ENCODE measurements at places on chromosomes 6 and 20. TPM values are rescaled to one million over a fixed set of nuclear protein-coding genes. Genes with fewer than 3 reads are reported as not detected.

DNA sequence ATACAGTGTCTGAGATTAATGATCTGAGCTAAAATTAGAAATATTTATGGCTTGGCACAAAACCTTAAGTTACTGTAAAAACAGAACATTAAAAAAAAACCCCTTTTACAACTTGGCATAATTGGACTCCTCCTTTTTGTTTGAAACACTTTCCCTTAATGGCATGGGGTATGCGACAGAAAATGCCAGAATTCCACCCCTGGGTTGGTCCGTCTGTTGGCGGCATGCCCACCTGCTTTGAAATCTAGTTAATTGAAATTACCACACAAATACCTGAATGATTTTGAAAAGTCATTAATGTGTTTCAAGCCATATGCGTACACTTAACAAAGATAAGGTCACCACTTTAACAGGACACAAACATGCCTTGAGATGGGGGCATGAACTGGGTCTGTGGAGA is 175.1 kb upstream of the FOXQ1 start:
- no peaks in the 10 kb centered on the region for H3K36me3 ChIP-seq
- H3K27ac ChIP-seq = no peak overlapping the region
- H3K27me3 ChIP-seq = no peaks in the 10 kb centered on the region
- no peak overlapping the region for H3K4me3 ChIP-seq

GRCh38 chr6:135266675-135267074 is 85.6 kb downstream of the MYB start:
- H3K4me1 ChIP-seq = no peaks in the 10 kb centered on the region
- H3K27me3 ChIP-seq = peaks cover 5% of the 10 kb centered on the region
- no peaks in the 10 kb centered on the region for H3K36me3 ChIP-seq
- H3K27ac ChIP-seq = no peak overlapping the region
- DNase-seq = no peak

- H3K27me3 ChIP-seq = no peaks in the 10 kb centered on the region
- no peaks in the 10 kb centered on the region for H3K4me1 ChIP-seq
- H3K27ac ChIP-seq = no peak overlapping the region
- no peak overlapping the region for H3K4me3 ChIP-seq
- DNase-seq = peak; percentile 27
- no peaks in the 10 kb centered on the region for H3K36me3 ChIP-seq
These were observed 125.8 kb upstream of the SRSF6 start for GRCh38 chr20:43331906-43332305.

DNA sequence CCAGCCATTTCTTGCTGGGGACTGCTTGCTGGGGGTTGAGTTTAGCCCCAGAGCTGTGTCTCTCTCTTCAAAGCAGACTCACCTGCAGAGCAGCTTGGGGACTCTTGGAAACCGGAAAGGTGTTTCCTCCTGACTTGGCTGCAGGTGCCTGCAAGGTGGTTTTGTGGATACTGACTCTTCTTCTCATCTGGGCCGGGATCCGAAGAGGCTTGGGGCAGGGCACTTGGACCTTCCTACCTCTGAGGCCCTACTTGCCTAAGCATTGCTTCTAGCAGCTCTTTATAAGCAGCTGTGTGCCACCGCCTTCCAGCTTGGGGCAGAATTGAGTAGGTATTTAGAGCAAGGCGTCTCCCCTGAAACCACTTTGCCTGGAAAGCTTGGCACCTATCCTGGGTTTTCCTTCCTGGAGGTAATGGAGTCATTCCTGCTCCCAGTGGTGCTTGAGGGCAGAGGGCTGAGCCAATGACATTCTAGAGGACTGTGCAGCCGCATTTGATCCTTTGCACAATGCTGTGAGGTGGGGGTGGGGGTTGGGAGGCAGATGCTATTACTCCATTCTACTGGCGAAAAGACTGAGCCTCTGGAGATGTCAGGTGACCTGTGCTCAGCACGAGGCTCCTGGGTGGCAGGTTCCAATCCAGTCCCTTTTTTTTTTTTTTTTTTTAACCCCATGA is 3.4 kb upstream of the CTSZ start:
- H3K27ac ChIP-seq = peak overlapping the region; percentile 7
- no peaks in the 10 kb centered on the region for H3K36me3 ChIP-seq
- peaks cover 69% of the 10 kb centered on the region for H3K4me1 ChIP-seq
- H3K27me3 ChIP-seq = no peaks in the 10 kb centered on the region
- H3K4me3 ChIP-seq = no peak overlapping the region
- DNase-seq = no peak

DNA sequence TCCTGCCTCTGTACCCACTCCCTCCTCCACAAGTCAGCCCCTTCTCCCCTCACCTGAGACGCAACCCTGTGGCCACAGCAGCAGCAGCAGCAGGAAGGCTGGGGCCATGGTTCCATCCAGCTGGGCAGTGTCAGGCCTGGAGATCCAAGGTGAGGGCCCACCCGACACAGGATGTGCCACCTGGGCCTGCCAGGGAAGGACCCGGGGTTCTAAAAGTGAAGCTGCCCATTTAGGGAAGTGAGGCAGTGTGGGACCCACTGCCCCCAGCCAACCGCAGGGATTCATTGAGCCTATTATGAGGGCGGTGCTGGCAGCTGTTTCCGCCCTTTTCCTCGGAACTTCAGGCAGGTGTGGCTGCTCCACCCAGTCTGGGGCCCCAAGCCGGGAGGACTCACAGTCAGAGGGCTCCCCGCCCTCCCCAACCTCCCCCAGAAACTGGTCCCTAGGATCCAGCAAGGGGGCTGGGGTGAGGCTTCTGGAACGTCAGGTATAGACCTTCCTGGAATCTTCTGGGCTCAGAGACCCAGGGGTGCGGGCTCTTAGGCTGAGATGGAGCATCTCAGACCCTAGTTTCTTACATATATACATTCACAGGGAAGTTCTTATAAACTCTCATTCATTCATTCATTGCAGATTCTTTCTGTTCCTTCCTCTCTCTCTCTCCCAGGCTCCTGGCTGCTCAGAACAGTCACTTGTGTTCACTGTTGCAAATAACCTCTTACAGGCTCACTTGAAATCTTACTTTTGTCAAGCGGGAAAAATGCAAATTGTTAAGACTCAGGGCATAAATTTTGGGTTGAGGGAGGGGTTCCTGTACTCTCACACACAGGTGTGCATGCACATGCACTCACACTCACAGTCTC is at the start of gene TREML2:
Gene TREML2 (minus strand): TSS at position 249 of the 863 bp plus-strand sequence. CDS start 141 bp downstream, at position 108.
- no peak within 1 kb of the TSS for H3K4me3 ChIP-seq
- H3K27ac ChIP-seq = no peak within 1 kb of the TSS
- H3K4me1 ChIP-seq = no peaks in the 10 kb centered on the region
- peaks cover 4% of the 10 kb centered on the region for H3K27me3 ChIP-seq
- H3K36me3 ChIP-seq = no peaks in the 10 kb centered on the region

DNA sequence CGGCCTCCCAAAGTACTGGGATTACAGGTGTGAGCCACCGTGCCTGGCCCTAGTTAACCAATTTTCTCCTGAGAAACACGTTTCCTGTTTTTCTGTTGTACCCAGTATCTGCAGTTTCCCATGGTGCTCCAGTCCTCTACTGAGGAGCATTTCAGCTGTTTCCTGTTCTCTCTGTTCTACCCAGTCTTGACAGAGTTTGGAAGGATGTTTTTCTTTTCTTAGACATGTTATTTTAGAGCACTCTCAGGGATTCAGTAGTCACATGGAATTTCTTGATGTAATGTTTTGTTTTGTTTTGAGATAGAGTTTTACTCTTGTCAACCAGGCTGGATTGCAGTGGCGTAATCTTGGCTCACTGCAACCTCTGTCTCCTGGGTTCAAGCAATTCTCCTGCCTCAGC is 129.8 kb upstream of the TIAM2 start:
- H3K4me1 ChIP-seq = no peaks in the 10 kb centered on the region
- no peaks in the 10 kb centered on the region for H3K27me3 ChIP-seq
- no peaks in the 10 kb centered on the region for H3K36me3 ChIP-seq
- H3K4me3 ChIP-seq = no peak overlapping the region

- H3K27ac ChIP-seq = no peak overlapping the region
- H3K36me3 ChIP-seq = peaks cover 19% of the 10 kb centered on the region
- no peaks in the 10 kb centered on the region for H3K4me1 ChIP-seq
- H3K4me3 ChIP-seq = peak overlapping the region; percentile 58
- DNase-seq = no peak
These were observed 1.7 kb downstream of the THBS2 start for GRCh38 chr6:169251822-169252504.

DNA sequence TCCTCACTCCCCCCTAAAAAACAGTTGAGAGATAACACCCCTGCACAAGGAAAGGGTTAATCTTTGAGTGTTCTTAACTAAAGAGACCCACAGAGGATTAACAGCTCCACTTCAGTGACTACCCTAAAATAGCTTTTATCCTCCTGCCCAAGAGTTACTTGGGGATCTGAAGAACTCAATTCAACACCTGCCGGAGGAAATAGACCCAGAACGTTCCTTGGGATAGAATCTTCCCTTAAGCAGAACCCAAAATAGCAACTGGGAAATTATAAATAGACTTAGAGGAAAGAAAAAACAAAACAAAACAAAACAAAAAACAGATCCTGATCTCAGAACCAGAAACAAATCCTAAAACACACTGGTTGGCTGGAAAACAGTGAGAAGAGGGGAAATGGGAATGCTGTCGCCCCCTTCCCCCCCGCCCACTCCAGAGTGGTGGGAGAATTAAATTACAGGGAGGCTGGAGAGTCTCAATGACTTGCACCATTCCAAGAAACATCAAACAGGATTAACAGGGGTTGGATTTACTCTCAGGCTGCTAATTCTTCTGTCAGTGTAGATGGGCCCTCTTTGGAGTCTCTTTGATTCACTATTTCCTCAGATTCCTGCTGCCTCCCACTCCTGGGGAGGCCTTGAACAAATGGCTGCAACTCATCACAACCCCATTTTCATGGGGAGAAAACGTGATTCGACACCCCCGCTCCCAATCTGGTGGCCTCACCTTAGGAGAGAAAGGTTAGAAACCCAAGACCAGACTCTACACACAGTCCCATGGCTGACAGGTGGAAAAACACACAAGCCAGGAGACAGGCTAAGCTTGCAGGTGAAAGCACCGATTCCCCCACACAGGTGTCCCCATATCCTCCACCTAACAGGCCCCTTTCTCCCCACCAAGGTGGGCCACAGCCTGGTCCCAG is 1.4 kb downstream of the PLAGL2 start:
- H3K4me3 ChIP-seq = peak overlapping the region; percentile 87
- H3K36me3 ChIP-seq = peaks cover 21% of the 10 kb centered on the region
- H3K27ac ChIP-seq = peak overlapping the region; percentile 94
- no peak for DNase-seq
- H3K27me3 ChIP-seq = no peaks in the 10 kb centered on the region
- H3K4me1 ChIP-seq = peaks cover 73% of the 10 kb centered on the region

GRCh38 chr6:1749041-1749440 is 139.3 kb downstream of the FOXC1 start:
- H3K4me1 ChIP-seq = no peaks in the 10 kb centered on the region
- H3K27me3 ChIP-seq = no peaks in the 10 kb centered on the region
- DNase-seq = no peak
- H3K27ac ChIP-seq = no peak overlapping the region

DNA sequence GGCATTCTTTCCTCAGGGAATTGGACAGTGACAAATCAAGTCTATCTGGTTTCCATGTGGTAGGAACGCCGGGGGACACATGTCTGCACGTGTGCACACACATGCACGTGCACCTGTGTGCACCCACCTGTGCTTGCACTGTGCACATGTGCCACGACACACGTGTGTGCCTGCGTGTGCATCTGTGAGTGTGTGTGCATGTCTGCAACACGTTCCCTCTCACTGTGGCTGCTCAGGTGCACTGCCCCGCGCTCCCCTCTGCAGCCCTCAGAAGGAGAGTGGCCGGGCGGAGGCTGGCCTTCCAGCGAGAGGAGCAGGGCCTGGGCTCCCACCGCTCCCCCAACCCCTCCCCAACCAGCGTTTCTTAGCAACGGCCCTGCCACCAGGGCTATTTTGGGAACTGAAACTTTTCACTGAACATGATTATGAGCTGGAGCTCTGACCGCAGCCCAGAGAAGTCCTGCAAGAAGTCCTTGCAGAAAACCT is 147.8 kb downstream of the PHACTR3 start:
- peak; percentile 59 for DNase-seq
- H3K27ac ChIP-seq = peak overlapping the region; percentile 79
- no peaks in the 10 kb centered on the region for H3K36me3 ChIP-seq
- H3K27me3 ChIP-seq = peaks cover 47% of the 10 kb centered on the region
- no peak overlapping the region for H3K4me3 ChIP-seq

- no peaks in the 10 kb centered on the region for H3K27me3 ChIP-seq
- H3K36me3 ChIP-seq = no peaks in the 10 kb centered on the region
- H3K4me3 ChIP-seq = no peak overlapping the region
- H3K27ac ChIP-seq = no peak overlapping the region
- no peaks in the 10 kb centered on the region for H3K4me1 ChIP-seq
These were observed 31.9 kb upstream of the JARID2 start for GRCh38 chr6:15213838-15214400.

GRCh38 chr6:151440498-151440897 is 11.4 kb downstream of the RMND1 start:
- H3K4me1 ChIP-seq = peaks cover 53% of the 10 kb centered on the region
- no peak for DNase-seq
- peaks cover 23% of the 10 kb centered on the region for H3K36me3 ChIP-seq
- no peaks in the 10 kb centered on the region for H3K27me3 ChIP-seq
- peak overlapping the region; percentile 5 for H3K4me3 ChIP-seq

The IYD gene
- not detected for polyA plus RNA-seq

Measured in heart right ventricle (tissue), 16 donors.